ENCODE measurements at places on chromosomes 6 and 20.

- no peak for DNase-seq
These were observed 75.3 kb downstream of the ELOVL2 start for GRCh38 chr6:10968776-10969175.

- DNase-seq, result no peak
These were observed 6.6 kb upstream of the TBC1D7 start for GRCh38 chr6:13334953-13335352.

GRCh38 chr20:56595746-56596475 is 33.2 kb upstream of the TFAP2C start:
- no peak for DNase-seq

DNA sequence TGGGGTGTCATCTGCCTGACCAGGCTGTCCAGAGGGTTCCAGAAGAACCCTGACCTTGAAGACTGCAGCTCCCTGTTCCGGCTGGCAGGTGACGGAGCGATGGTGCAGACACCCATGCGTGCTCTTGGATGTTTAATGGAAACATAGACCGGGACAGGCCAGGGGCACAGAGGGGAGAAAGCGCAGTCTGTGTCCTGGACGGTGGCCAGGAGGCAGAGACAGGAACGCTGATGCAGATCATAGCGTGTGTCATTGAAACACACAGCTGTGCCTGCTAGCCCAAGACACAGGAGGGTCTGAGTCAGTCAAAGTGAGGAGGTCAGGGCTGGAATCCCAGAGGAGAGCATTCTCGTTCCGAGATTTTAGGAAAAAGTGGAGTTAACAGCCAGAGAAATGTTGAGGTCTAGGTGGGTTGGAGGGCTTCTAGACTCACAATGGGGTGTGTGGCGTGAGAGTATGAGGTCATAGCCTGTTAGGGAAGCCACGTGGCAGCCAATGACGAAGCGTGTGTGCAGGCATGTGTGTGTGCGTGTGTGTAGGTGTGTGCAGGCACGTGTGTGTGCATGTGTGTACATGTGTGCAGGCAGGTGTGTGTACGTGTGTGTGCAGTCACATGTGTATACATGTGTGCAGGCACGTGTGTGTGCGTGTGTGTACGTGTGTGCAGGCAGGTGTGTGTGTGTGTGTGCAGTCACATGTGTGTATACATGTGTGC is 167.0 kb downstream of the ERMARD start:
- DNase-seq, result no peak

DNA sequence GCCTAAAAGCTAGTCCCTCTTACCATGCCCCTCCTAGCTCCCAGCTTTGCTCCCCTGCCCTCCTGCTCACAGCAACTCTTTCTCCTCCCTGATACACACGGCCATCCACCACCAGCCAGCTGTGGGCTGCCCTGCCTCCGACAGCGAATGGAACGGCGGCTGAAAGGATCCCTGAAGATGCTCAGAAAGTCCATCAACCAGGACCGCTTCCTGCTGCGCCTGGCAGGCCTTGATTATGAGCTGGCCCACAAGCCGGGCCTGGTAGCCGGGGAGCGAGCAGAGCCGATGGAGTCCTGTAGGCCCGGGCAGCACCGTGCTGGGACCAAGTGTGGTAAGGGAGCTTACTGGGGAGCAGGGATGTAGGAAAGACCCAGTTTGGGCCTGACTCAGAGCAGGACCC is 16.6 kb upstream of the ZNF76 start:
- DNase-seq, result no peak
